Nucleus accumbens (tissue), 56 donors: ENCODE measurements at places on chromosomes 1 and 21.

DNA sequence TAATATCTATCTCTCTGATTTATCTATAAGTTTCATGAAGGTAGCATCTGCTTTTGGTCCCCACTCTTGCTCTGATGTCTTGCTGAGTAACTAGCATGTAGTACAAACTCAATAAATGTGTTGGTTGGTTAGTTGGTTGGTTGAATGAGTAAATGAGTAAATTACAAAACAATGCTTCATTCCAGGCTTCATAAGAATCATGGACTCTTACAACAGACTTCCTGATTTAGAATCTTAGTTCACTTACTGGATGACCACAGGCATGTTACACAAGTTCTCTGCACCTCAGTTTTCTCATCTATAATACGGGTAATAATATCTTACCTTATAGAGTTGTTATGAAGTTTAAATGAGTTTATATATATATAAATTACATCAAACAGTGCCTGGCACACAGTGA is 98.6 kb downstream of the ZNF281 start:
- no peak for DNase-seq

DNA sequence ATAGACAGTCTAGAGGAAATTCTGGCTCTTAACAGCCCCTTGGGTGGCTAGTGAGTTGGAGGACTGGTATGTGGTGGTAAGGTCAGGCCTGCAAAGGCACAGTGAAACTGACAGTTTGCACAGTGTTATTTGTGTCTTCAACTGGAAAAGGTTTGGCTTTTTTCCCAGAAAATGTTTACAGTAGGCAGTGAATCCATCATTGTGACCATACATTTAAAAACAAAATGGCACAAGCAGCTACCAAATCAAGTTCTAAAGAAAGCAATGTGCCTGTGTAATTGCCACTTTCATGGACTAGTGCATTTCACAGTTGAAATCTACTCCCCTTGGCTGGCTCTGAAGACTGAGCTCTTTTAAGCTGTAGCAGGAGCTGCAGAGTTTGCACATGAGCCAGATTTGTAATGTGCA is 24.8 kb downstream of the ATPAF1 start:
- no peak for DNase-seq

DNA sequence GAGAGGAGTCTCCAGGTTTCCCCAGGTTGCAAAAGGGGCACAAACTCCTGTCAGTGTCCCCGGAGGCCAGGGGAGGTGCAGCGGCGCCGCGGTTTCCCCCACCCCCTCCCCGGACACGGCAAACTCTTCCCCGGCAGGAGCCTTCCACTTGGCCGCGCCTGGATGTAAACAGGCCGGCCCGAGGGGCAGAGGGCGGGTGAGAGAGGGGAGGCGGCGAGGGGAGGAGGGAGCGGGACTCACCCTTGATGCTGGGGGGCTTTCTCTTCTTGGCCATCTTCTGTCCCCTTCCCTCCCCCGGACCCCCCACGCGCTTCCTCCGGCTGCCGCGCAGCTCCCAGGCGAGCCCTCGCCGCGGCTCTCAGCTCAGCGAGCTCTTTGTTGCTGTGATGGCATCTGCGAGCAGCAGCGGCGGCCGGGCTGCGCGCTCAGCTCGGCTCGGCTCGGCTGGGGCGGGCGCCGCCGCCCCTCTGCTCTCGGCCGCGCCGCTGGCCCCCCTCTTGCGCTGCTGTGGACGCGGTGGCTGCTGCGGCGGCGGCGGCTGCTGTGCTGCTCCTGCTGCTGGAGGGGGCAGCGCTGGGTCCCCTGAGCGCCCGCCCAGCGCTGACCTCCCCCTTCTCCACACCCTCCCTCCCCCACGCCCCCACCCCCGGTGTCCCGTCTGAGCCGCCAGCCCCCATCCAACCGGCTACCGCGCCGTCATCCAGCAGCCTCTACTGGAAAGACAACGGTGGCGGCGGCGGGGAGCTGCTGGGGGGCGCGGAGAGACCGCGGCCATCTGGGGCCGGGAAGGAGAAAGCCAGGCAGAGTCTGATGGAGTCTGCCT is 4.9 kb upstream of the SLC44A5 start:
- DNase-seq, result no peak

GRCh38 chr1:30974536-30974935 is 66.0 kb upstream of the SDC3 start:
- no peak for DNase-seq

GRCh38 chr1:165842671-165843129 is 15.3 kb downstream of the UCK2 start:
- DNase-seq, result no peak

DNA sequence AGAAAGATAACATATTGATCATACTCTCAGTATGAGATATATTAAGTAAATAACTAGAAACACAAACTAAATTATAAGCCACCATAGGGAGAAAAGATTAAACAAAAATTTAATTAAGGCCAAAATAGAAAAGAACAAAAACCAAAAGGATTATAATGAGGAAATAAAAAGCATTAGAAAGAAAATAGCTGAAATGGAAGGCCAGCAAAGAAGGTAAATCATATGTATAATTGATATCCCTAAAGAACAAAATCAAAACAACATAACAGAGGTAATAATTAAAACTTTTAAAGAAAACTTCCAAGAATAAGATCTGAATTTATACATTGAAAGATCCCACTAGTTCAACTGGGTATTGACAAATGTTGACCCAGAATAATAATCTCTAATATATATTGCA is 453.0 kb downstream of the LRRIQ3 start:
- DNase-seq, result no peak

DNA sequence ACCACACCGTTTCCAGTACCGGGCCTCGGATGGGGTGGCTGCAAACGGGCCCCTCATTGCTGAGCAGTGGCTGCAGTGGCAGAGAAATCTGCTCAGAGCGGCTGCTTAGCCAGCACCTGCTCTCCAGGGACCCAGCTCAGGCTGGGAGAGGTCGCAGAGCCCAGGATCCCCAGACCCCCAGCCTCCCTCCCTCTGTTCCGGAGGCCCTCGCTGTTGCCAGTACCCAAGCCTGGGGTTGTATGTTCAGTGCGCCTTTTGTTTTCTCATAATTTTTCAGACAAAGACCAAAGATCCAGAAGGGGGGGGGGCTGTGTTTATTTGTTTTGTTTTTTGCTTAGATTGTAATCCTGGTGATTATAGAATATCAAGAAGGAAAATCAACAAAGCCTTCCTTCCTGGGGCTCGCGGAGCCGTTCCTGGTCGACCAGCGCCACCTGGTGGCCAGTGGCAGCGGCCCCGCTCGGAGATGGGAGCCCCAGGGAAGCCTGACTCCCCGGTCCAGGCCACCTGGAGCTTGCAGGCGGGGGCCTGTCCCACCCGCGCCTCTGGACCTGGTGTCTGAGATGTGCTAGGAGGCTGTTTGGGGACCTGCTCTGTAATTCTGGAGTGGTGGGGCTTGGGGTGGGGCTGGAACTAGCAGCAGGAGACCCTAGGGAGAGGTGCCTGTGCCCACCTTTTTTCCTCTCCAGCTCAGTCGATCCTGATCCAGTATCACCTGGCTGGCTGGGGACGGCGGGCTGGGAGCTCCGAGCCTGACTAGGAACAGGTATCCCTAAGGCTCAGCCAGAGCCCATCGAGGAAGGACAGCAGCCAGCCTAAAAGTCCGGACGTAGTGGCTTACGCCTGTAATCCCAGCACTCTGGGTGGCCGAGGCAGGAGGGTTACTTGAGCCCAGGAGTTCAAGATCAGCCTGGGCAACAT is 123.9 kb upstream of the VAMP3 start:
- DNase-seq, result peak; percentile 14

GRCh38 chr1:54926970-54927369 is 40.0 kb upstream of the DHCR24 start:
- no peak for DNase-seq

GRCh38 chr1:209667103-209667502 is 8.1 kb upstream of the G0S2 start:
- no peak for DNase-seq

DNA sequence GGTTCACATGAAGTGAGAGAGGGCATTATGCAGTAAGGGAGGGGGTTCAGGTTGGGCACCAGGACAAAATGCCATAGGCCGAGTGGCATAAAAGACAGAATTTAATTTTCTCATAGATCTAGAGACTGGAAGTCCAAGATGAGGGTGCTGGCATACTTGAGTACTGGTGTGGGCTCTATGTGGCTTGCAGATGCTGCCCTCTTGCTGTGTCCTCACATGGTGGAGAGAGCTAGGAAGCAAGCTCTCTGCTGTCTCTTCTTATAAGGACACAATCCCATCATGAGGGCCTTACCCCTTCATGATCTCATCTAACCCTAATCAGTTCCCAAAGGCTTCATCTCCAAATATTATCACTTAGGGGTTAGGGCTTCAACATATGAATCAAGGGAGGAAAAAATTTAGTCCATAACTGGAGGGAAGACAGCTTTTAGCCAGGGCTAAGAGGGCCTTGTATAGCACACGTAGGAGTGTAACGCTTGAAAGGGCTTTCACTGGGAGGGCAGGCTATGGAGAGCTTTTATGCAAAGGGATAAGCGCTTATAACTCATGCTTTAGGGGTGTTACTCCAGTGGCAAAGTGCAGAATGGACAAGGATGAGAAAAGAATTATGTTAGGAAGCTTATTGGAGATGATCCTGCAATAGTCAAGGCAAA is 64.5 kb downstream of the PLPPR5 start:
- no peak for DNase-seq

DNA sequence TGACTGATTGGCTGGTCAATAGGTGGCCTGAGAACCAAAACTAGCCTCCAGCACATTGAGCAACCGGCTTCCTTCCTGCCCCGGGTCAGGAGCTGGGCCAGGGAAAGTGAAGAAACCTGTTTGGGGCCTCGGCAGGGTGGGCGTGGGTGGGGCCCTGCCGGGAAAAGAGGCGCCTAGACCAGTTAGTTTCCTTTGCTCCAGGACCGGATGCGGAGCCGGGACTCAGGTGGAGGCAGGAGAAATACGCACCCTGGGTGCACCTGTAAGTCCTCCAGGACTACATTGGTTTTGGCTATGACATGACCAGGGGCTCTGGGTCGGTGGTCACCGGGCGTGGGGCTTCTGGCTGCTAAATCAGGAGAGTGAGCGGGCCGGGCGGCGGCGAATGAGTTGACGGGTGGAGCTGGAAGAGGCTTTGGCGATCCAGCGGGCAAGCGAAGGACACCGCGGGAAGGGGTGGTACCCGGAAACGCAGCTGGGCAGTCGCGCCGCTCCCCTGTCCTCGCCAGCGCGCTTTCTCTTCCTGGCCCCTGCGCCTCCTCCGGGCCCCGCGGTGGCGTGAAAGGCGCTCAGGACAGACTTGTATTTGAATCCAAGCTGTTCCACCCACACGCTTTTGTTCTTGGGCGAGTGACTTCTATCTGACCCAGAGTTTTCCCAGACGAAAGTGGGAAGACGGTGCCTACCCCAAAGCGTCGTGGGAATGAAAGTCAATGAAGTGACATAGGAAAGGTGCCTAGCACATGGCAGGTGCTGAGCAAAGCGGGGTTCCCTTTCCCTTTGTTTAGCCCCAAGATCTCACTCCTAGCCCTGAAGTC is 30.6 kb upstream of the JUN start:
- DNase-seq, result no peak

GRCh38 chr1:156259805-156260204 is 11.9 kb upstream of the PAQR6 start:
- no peak for DNase-seq

DNA sequence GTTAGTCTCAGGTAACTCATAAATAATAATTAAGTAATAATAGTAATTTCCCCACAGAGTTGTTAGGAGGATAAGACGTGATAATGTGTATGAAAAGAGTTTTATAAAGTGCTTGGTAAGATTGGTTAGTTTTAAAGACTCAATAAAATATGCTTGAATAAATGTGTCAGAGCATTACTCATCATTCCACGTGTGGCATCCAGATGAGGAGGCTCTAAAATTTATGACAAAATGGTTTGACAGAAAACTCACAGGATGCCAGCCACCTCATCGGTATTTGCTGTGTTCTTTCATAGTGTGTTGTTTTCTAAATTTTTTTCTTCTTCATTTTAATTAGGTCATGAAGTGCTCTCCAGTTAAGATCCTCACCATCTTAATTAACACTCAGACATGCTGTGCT is 19.1 kb upstream of the SPAG17 start:
- DNase-seq, result no peak

GRCh38 chr1:107076841-107077240 is 20.4 kb downstream of the PRMT6 start:
- DNase-seq, result no peak

GRCh38 chr1:53349968-53350852 is 22.3 kb upstream of the LRP8 start:
- DNase-seq, result no peak

- DNase-seq, result no peak
Measured at GRCh38 chr1:4397196-4397595, 257.2 kb upstream of the AJAP1 start.

DNA sequence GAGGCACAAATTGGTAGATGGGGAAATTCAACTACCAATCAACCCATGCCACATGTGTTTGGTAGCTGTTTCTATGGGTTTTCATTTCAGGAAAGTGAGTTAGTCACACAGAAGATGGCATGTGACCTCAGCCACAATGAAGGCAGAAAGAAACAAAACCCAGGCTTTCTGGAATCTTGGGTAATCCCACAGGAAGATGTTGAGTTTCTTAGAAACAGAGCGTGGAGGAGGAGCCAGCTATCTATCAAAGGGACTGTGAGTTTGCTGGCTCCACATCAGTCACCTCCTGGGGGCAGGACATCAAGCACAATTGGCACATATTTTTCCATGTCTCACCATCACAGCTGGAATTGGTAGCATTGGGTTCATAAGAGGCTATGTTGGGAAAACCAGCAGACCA is 188.9 kb upstream of the PLXNA2 start:
- DNase-seq, result no peak

- no peak for DNase-seq
Measured at GRCh38 chr1:235468004-235468403, 36.2 kb downstream of the B3GALNT2 start.

- DNase-seq, result no peak
Measured at GRCh38 chr1:219432191-219432606, 180.7 kb downstream of the ZC3H11B start.

GRCh38 chr1:152566681-152567080 is at the start of gene LCE3E:
LCE3E (minus strand) TSS chr1:152566780; CDS start chr1:152566208, 572 bp downstream.
- no peak for DNase-seq
